ENCODE measurements at places on chromosomes 4 and X.

DNA sequence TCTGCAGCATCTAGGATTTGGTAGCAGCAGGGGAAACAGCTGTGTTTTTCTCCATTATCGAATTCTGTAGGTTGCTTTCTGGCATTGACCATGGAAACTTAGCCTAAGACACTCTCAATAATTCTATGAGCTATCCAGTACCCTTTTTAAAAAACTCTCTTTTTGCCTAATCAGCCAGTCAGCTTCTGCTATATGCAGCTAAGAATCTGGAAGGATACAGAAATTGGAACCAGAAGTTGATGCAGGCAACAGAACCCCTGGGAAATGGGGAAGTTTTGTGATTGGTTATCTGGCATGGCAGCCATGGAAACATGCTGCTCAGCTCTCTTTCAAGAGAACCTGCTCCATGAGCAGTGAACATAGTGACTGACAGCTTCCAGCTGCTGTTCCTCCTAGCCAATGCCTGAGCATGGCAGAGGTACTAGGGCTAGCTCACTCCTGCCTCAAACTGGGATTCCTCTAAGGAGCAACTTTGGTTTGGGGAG, 417.6 kb upstream of the MAOA start:
- DNase-seq, result no peak

DNA sequence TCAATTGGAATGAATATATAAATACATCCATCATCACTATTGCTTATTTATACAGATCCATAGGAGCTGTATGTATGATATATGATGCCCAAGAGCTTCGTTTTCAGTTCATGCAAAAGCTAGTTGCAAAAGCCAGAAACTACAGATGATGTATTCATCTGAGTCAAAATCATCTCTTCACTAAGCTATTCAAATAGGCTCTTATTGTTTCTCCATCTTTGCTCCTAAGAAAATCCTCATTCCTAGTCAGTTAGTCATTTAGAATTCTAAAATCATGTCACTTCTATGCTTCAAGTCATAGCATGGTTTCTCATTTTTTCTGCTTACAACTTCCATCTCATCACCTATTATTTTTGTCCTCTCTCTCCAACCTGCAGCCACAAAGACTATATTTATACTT, 300.1 kb upstream of the TRAM1L1 start:
- no peak for DNase-seq

DNA sequence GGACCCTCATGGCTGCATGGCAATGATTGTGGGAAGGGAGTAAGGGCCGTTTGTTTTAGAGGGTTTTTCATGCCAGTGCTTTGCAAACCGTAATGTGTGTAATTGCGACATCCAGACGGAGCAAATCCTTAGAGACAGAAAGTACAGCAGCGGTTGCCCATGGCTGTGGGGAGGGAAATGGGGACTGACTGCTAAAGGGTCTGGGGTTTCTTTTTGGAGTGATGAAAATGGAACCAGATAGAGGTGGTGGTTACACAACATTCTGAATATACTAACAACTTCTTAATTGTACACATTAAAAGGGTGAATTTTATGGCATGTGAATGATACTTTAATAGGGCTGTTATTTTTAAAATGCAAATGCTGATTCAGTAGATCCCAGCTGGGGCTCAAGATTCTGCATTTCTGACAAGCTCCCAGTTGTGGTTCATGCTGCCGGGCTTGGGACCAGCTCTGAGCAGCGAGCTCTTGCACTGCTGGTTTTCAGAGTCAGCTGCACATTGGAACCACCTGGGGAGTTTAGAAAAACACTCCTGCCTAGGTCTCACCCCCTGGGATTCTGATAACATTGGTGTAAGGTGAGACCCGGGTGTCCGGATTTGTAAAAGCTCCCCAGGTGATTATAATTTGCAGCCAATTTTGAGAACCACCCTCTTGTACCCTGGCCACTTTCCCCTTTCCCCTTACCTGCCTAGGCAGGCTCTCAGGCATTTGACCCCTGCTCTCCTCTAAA, 47.7 kb downstream of the PRPS1 start:
- DNase-seq, result no peak

GRCh38 chr4:46839128-46839527, 69.9 kb downstream of the COX7B2 start:
- no peak for DNase-seq

DNA sequence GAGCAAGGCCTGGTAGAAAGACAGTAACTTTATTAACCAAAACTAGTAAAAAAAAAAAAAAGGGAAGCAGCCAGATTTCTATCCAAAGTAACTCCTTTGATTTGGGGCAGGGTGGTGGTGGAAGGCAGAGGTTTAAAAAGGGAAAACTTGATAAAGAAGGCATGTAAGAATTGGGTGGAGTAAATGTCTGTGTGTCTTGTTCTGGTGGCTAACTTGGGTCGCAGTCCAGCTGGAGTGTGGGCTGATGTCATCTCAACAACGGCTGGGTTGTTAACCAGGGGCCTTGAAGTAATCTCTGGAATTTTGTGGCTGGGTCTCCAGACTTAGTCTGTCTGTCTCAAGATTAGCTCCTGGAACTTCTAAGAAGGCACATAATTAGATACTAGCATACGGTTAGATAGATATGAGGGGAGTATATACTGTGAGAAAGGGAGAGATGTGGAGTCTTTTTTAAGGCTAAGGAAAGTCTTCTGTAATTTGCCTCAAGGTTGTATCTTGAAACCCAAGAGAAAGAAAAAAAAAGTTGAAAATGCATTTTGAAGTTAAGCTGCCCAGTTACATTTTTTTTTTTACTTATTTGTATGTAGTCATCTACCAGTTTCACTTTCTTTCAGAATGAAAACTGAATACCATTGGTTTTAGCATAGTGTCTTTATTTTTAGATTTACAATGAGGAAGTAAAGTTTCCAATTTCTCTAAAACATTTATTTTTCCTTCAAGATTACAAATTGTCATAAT, 48.3 kb downstream of the MTHFD2L start:
- DNase-seq, result no peak

Data from NCI-H1048 (cell line).